ENCODE measurements at places on chromosomes 11 and 22.

- DNase-seq = no peak
Observed at GRCh38 chr22:35637254-35637653, 11.0 kb upstream of the APOL6 start.

GRCh38 chr11:17610085-17610894 is 63.2 kb downstream of the OTOG start:
- no peak for DNase-seq

DNA sequence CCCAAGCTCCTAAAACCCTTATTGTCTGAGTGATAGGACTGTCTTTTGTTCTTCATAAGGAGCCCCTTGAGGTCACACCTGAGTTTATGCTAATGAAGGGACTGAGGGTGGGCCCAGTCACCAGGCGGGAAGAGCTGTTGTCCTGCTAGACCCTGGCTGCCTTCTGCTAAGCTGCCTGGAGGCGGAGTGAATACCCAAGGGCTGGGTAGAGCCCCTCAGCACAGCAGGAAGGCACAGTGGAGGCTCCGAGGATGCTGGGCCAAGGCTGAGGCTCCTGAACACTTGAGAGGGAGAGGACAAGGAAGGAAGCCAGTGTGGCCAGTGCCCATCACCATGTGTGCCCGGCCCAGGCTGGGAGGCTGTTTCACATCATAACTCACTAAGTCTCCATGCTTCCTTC is 4.8 kb upstream of the PHF21B start:
- no peak for DNase-seq

DNA sequence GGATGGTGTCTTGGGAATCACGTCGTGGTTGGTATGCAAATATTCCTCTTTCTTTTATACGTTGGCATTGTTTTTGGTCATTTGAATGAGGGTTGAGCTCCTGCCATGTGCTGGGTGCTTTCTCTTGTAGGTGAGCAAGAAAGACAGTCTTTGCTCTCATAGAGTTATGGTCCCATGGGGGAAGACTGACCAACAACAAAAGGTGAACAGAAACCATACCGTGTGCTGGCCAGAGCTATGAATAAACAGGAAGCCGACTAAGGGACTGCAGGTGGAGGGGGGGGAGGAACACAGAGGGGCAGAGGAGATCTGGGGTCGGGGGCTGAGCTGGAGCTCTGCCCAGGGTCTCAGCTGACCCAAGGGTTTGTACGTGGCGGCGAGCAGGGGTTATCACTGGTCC is 245.3 kb downstream of the CTTN start:
- DNase-seq = no peak

GRCh38 chr22:17368554-17369438 is 464 bp upstream of the CECR2 start:
- DNase-seq = no peak

GRCh38 chr22:10741210-10741609 is 4786.8 kb upstream of the OR11H1 start:
- DNase-seq = no peak

- no peak for DNase-seq
Observed at GRCh38 chr11:61699737-61700160, 19.6 kb downstream of the DAGLA start.

- DNase-seq = no peak
Observed at GRCh38 chr11:112581747-112582146, 321.1 kb upstream of the PLET1 start.

- DNase-seq = no peak
Observed at GRCh38 chr11:122096272-122097112, 19.5 kb downstream of the BLID start.

- no peak for DNase-seq
Observed at GRCh38 chr11:15159085-15159484, 44.4 kb downstream of the INSC start.

GRCh38 chr11:933142-933851 is 7.6 kb downstream of the AP2A2 start:
- no peak for DNase-seq

- DNase-seq = no peak
Observed at GRCh38 chr11:63470311-63470710, 20.7 kb downstream of the PLAAT5 start.

DNA sequence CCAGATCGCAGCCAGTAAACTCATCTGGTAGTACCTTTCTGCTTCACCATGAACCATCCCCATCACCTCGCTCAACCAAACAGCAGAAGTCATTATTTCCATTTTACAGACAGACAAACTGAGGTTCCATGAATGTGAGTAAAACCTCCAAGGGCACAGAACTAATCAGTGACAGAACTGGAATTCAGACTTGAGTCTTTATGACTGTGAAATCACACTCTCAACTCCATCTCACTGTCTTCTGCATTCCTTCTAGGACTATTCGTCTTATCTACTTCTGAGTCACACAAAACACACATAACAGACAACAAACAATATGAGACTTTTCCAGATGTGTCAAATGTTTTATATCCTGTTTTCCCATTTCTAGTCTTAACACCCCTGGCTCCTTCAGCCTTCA is 9.3 kb upstream of the NUP50 start:
- DNase-seq = no peak

DNA sequence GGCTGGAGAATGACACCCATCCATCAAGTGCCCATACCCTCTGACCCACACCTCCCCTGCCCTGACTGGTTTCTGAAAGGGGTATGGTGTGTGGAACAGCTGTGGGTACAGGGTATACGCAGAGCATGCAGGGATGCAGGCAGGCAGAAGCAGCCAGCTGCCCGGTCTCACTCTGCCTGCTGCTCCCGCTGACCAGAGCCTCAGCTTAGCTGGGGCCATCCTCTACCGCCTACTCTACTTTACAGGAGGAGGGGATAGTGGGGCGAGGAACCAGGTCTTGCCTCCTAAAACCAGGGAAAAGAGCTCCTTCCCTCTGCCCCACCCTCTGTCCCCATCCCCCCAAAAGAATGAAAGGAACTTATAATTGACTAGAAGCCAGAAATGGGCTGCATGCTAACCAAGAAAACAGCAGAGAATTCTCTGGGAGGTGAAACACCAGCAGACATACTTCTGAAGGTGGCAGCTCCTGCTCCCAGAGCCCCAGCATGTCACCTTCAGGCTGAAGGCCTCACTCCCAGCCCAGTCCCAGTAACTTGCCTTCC is 13.0 kb upstream of the CHRM4 start:
- no peak for DNase-seq

DNA sequence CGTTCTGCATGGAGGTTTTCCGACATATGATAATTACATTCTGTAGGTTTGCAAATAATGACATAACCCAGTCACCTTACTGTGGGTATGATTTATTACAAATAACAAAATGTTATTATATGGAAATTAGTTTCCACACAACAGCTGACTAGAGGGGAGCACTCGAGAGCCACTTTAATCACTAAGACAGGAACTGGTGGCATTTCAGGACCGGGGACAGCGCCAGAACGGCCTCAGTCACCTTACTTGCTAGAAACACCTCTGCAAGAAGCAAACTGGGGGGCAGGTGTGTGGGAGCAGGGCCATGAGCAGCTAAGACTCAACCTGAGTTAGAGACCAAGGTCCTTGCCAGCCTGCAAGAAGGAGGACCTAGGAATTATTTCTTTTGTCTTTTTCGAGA is 199.9 kb downstream of the DSCAML1 start:
- DNase-seq = no peak

GRCh38 chr11:3905080-3905953 is 49.9 kb downstream of the STIM1 start:
- DNase-seq = peak; percentile 82

GRCh38 chr11:131447277-131447815 is 76.9 kb downstream of the NTM start:
- no peak for DNase-seq

GRCh38 chr11:86072211-86072610 is 3.3 kb upstream of the PICALM start:
- DNase-seq = no peak

GRCh38 chr22:46454504-46455269 is 82.7 kb downstream of the CELSR1 start:
- no peak for DNase-seq

DNA sequence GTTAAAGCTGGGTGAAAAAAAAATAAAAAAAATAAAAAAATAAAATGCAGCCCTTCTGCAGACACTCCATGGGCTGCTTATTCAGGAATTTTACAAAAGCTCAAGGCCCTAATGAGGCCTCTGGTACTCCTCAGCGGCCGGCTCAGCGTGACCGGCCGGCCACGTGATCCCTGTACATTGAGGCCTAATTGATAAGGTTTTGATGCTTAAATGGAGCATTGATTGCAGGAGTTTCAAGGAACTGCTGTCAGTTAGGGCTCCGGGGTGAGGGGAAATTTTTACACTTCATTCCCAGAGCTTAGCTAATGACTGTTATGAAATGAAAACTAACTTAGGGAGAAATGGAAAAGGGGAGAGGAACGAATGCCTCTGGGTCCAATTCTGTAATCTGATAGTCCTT is 368.8 kb upstream of the KIRREL3 start:
- DNase-seq = no peak

DNA sequence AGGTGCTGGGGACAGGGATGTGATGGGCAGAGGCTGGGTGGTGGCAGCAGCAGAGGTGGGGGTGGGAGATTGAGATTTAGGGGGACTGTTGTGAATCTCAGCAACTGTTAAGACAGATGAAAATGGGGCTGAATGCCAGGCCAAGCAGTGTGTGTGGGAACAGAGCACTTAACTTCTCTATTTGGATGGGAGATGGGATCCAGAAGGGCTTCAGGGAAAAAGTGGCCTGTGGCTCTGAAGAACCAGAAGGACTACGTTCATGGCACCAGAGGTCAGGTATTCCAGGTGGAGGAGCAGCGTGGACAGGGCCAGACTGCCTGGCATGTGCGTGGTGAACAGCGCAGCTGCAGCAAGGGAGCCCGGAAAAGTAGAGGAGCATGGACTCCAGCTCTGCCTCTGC is 82.6 kb upstream of the SYT13 start:
- no peak for DNase-seq

- no peak for DNase-seq
Observed at GRCh38 chr11:8101421-8101820, 20.4 kb downstream of the TUB start.

DNA sequence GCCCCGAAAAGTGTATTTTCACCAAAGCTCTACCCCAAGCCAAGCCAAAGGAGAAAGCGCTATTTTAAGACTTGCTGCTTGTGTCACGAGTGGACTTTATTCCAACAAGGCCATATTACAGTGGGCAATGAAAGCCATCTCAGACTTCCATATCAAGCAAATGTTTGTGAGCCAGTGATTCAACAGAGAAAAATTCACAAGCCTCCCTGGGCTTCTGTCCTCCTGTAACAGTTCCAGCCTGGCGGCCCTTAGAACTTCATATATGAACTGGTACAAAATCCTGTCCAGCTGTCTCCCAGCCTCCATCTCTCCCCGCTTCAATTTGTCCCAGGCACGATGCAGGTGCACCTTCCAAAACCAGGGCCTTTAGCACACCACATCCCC is 11.2 kb downstream of the LARGE1 start:
- peak; percentile 33 for DNase-seq

DNA sequence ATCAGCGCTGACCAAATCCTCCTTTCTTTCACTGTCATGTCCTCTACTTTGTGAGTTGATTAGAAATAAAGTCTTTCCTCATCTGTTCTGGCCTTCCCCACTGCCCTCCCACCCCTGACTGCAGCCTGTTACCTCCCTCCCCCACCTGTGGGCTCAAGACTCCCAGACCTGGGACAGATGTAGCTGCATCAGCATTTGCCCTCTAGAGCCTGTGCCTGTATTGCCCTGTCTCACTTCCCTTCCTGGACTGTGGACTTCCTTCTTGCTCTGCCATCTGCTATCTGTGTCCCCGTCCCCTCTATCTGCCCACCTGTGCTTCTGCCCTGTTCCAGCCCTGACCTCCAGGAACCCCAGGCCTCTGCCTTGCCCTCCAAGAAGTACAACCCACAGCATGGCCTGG is 122.5 kb downstream of the GALNT18 start:
- DNase-seq = no peak

DNA sequence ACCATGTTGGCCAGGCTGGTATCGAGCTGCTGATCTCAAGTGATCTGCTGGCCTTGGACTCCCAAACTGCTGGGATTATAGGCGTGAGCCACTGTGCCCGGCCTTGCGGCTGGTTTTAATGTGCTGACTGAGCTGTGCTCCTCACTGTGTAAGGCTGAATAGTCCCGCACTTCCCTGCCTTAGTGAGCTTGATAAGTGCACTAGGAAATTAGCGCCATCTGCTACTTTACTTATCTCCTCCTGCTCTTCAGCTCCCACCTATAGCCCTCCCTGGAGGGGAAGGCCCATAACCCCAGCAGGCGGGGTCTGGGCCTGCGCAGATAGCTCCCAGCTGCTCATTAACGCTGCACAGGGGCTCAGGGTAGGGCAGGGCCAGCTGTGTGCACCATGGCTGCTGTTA is 49.4 kb downstream of the CLMP start:
- DNase-seq = no peak

GRCh38 chr11:128095466-128095981 is 491.8 kb downstream of the ETS1 start:
- DNase-seq = peak; percentile 44

DNA sequence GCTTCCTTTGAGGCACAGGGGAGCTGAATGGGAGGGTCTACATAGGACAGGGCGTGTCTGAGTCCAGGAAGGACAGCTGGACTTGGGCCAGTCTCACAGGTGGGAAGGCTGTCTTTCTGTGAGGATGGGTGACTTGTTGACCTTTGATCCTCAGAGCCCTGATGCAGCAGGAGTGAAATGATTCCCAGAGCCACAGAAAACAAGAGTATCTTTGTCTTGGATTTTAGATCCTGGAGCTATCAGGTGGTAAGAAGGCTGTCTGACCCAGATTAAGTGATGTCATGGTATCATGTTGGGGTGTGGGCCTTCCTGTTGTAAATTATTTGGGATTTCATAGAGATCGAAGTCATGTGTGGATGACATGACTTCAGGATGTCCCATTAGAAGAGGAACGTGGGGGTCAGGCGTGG is 15.0 kb downstream of the PTPRJ start:
- DNase-seq = no peak

- DNase-seq = no peak
Observed at GRCh38 chr22:24968066-24968561, 15.6 kb downstream of the KIAA1671 start.

- no peak for DNase-seq
Observed at GRCh38 chr11:102194257-102194656, 84.0 kb downstream of the YAP1 start.

- DNase-seq = no peak
Observed at GRCh38 chr11:134393638-134394037, 18.4 kb downstream of the B3GAT1 start.

DNA sequence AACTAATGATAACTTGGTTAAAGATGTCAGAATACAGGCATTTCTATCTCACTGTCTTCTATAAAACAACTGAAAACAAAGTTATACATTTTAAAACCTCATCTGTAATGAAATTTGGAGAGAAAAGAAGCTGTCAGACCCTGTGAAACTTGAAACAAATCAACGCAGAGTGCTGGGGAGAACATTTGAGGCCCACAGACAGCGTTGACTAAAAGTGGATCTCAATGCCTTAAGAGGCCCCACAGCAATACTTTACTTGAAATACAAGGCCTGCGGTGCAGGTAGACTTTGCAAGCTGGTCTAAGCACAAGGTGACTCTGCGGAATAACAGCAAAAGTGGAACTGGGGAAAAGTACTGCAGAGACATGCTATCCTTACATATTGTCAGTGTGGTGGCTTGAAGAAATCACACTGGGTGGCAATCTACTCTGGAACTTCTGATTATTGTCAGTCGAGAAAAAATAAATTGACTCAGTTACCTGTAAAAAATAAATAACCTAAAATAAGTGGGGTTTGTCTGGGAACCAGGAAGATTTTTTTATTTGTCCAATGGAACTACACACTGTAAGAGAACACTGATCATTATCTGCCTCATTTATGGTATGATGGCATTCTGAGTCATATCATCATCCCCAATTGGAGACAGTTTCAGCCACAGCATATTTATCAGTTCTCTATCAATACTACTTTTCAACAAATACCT is 138.9 kb downstream of the LUZP2 start:
- DNase-seq = no peak

GRCh38 chr11:130653838-130654636 is 205.6 kb downstream of the ADAMTS15 start:
- no peak for DNase-seq

All from BJ (cell line).